ENCODE measurements at places on chromosomes 11 and 22. TPM values are rescaled to one million over a fixed set of nuclear protein-coding genes. Genes with fewer than 3 reads are reported as not detected.

SYNGR1 gene
- total RNA-seq, result 16.8 TPM

DNA sequence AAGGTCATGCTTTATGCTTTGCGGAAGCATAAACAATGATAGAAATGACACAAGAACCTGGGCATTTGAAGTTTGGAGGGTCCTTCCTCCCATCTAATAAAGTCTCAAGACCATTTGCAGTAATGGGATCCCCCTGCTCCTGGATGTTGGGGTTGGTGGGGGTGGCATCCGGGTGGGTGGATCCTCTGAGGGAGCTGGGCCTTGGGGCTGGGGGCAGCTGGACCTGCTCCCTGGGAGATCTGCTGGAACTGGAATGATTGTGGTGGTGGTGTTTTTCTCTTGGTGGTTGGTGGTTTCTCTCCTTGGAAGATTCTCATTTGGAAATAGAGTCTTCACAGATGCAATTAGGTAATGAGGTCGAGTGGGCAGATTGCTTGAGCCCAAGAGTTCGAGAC, 2.2 kb upstream of the NAP1L4 start:
- DNase-seq, result no peak

GRCh38 chr11:12799334-12799835, 125.2 kb downstream of the TEAD1 start:
- DNase-seq, result no peak

CHADL gene
- total RNA-seq, result 0.73 TPM

MS4A3 gene
- total RNA-seq, result not detected

DNA sequence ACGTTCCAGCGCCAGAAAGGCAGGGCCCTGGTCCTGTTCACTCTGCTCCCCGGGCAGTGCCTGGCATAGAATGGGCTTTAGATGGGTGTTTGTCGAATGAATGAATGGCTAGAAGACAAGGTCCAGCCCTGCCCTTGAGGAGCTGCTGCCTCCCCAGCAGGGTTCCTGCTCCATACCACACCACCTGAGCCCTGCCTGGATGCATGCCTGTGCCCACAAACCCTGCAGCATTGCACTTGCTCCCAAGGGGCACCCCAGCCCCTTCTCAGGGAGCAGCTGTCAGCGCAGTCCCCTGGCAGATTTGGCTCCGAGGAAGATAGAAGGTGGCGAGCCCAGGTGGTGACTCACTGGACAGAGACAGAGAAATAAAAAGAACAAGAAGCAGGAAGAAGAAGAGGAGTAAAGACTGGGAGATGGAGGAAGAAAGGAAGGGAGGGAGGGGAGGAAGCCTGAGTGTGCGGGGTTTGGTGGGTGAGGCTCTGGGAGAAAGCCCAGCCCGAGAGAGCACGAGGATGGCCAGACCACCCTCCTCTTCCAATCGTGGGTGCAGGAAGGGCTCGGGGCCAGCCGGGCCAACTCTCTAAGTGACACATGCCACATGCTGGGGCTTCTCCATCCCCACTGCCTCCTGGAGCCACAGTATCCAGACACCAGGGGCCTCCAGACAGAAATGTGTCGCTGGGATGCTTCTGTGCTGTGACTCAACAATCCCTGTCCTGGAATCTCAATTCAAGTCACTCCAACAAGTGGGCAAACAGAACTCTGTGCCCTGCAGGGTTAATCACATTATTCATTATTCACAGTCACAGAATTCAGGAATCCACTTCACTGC, 1474.3 kb downstream of the BRD1 start:
- DNase-seq, result no peak

Data from Calu3 (cell line).